Stimulated activated CD4-positive, alpha-beta T cell treated with anti-CD3 and anti-CD28 coated beads, TNF-alpha, amount 100 ng/mL, for 4 hours (primary cell): ENCODE measurements at places on chromosomes 2 and 18.

DNA sequence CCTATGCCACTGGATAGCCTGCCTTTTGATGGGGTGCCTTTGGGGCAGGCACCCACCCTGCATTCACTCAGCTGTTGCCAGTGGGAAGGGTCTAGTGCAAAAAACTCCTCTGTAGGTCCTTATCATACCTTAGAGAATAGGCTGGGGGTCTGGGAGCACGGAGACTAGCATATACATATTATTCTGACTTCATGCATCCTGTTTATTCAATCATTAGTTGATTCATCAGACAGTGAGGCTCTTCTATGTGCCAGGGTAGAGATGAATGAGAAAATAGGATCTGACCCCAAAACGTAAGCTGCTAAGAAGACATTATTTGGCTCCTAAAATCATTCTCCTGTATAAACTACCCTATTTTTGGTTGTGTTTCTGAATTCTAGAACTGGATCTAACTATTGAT is 153.3 kb downstream of the TPGS2 start:
- DNase-seq = no peak

DNA sequence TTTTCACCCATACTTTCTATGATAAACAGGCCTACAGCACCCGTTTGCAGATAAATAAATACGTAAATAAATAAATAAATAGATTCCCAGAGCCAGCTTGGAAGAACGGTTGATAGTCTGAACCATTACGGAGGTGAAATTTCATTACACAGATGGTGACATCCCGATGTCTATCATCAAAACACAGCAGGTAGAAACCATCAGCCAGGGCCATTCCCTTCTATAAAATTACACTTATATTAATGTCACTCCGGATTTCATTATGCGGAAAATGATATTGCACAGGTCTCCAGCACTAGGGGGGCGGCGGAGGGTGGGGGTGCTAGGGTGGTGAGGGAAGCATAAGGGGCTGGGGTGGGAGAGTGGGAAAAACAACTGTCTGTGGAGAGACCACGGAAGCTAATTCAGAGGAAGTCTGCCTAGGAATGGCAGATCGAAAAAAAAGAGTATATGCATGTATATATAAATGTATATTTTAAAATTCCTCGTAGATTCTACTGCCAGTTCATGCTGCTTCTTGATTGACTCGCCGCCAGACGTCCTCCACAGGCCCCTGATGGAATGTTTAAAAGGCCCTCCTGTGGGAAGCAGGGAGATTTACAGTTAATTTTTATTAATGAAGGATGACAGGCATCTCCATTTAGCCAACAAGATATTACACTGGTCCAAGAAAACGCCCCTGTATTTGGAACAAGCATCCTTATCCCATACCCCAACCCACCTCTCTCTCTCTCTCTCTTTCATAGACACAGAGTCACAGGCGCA is 1906.0 kb upstream of the PIK3C3 start:
- no peak for DNase-seq

- DNase-seq = no peak
These were observed 157.5 kb upstream of the CAVIN2 start for GRCh38 chr2:192004188-192004963.

GRCh38 chr2:40431600-40431955 is 20.3 kb downstream of the SLC8A1 start:
- no peak for DNase-seq

GRCh38 chr2:49002750-49003149 is 151.6 kb downstream of the FSHR start:
- DNase-seq = no peak

DNA sequence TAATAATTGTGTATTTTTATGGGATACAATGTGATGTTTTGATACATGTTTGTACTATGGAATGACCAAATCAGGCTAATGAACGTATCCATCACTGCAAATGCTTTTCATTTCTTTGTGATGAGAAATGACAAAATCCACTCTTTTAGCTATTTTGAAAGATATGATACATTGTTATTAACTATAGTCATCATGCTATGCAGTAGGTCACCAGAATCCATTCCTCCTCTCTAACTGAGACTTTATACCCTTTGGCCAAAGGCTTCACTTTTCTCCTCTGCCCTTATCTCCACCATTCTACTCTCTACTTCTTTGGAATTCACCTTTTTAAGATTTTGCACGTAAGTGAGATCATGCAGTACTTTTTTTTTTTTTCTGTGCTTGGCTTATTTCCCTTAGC is 44.5 kb upstream of the TMEM17 start:
- no peak for DNase-seq

GRCh38 chr18:60732143-60732542 is 359.6 kb upstream of the MC4R start:
- no peak for DNase-seq
